ENCODE measurements at places on chromosomes 16 and 17.

DNA sequence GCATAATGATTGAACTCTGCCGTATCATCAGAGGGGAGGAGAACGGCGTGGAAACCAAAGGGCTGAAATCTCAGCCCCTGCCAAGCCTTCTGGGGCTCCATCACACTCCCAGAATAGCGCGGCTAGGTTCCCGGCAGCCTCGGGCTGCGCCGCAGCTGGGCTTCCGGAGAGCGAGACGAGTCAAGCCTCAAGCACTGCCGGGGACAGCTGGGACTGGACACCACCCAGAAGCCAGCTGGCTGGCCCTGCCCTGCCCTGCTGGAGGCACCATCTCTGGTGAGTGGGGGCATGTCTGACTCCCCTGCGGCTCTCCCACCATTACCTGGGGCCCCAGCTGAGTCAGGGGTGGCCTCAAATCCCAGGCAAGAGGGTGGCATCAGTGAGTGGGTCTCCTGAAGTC, 7.2 kb upstream of the GPRC5C start:
- no peak for DNase-seq

GRCh38 chr17:17096438-17097178, 54.4 kb downstream of the MPRIP start:
- no peak for DNase-seq

DNA sequence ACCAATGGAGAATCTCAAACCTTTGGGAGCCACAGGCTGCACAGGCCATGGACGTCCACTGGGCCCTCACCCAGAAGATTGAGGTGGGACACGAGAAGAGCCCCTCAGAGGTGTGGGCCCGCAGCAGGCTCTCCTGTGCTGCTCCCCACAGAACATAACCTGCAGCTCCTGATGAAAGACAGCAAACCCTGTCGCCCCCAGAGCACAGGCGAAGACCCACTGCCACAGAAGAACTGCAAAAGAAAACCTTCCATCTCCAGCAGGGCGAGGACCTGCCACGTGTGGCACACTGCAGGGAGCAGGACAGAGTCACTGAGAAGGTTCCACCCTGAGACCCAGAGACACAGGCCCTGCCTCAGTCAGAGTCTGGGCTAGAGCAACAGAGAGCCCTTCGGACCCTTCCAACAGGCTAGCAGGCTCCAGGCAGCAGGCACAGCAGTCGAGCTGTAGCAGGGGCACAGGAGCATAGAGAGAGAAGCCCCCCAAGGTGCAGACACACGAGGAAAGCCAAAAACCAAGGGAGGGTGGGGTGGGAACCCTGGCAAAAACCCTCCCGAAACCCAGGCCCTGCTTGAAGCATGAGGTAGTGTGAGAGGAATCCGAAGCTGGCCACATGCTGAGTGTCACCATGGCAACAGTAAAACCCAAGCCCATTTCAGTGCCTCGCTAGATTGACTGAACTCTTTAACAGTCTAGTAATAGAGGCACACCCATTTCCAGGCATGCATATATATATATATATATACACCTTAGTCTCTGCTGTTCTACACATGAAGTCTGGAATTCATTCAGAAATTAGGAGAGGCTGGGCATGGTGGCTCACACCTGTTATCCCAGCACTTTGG, 60.0 kb upstream of the CHMP6 start:
- no peak for DNase-seq

GRCh38 chr16:27595475-27595874, 45.5 kb downstream of the KATNIP start:
- no peak for DNase-seq

GRCh38 chr16:47059991-47060390, 83.8 kb downstream of the NETO2 start:
- no peak for DNase-seq

DNA sequence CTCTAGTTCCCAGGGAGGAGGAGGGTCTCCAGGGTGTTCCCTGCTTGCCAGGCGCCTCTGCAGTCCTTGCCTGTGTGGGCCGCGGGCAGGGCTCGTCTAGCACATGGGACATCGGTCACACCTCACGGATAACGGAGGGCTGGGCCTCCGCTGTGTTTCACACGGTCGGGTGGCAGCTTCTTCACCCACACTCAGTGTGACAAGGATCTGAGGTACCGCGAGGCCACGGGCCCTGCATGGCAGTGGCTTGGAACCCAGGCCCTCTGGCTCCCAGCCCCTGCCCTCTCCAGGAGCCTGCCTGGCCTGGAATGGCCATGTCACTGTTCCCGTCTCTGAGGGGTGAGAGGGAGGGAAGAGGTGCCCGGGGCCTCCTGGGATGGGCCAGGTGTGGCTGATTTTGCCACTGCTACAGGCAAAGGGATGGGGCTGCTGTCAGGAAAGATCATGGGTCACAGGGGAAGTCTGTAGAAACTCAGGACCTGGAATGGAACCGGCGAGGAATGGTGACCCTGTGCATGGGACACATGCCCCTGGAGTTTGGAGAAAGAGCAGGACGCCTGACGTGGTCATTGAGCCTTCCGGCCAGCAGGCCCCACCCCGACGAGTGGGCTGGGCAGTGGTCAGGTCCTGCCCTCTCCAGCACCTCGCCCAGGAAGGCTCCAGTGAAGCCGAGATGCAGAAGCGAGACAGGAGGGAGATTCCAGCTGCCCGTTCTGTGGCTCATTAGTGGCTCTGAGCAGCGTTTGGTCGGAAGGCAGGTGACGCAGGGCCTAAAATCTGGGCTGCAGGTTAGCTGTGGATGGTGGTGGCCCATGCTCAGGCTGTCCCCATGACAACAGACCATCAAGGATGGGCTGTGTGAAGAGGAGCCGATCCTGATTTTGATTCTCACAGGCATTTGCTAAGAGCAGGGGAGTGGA, 76.5 kb upstream of the GSE1 start:
- DNase-seq: no peak

DNA sequence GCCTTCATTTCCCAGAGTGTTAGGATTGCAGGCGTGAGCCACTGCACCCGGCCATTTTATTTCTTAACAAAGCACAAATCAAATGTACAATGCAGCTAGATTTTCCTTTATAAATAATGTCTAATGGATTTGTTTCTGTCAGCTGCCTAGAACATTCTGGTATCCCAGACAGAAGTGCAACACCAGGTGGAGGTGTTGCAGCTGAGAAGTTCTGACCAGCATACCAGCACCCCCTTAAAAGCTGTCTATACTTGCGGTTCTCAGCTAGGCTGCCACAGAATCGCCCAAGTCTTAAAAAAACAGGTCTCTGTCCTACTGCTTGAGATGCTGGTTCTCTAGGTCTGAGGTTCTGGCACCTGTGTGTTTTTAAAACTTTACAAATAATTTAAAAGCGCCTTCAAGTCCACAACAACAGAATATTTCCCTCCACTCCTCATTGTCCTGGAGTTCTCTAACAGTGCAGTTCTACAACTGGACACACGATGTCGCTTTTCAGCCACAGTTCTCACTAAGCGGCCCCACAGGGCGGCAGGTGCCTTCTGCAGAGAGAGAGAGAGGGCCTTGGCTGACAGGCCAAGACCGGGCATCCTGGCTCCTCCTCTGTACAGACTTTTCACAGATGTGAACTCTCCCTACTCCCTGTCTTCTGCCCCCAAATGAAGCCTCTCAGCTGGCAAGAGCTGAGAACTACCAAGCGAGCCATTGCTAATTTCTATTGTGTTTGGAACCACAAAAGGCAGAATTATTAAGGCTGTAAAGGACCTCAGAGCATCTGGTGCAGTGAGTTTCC, 32.6 kb upstream of the MEOX1 start:
- peak; percentile 74 for DNase-seq

DNA sequence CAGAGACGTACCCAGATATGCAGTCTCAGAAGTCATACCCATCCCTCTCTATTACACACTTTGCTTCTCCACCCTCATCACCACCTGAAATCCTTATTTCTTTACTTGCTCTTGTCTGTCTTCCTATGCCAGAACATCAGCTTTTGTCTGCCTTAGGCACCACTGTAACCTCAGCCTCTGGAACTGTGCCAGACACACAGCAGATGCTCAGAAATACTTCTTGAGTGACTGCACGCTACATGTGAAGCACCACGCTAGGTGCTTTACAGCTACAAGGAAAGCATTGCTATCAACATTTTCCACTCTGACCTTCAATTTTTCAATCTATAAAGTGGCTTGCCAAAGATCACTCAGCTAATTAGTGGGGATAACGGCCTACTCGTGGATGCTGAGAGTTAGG, 226.8 kb downstream of the CHD9NB start:
- no peak for DNase-seq

DNA sequence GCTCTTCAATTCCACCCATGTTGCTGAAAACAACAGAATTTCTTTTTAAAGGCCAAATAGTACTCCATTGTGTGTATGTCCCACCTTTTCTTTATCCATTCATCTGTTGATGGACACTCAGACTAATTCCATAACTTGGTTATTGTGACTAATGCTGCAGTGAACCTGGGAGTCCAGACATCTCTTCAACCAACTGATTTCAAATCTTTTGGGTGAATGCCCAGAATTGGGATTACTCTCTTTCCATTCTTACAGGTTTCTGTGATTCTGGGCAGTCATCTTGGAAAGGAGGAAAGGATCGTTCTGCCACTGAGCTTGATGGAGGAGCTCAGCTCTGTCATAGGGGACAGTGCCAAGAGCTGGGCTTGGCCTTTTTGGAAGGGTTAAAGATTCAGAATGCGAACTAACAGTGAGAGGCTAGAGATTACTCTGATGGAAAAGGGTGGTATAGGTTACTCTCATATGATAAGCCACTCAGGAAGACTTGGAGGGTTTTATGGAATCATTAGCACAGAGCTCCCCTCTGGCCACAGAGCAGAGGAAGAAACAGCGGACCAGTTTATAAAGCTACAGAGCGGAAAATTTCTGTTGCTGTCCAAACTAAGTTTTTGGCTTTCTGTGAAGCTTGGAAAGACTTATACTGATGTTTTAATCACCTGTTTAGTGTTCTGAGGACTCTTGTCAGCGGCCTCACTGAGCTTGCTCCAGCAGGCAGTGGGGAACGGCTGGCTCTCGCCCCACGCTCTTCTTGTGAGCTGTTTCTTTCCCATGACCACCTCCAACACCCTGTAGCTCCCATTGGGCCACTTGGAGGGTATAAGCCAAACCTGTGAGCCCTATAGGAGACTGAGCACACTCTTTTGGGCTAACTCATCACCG, 48.3 kb downstream of the HIC1 start:
- no peak for DNase-seq

GRCh38 chr16:8665529-8665928, 8.9 kb upstream of the ABAT start:
- no peak for DNase-seq

- DNase-seq: no peak
Measured at GRCh38 chr16:70736465-70737376, 50.9 kb upstream of the MTSS2 start.

- no peak for DNase-seq
Measured at GRCh38 chr17:81717766-81718089, 5.6 kb downstream of the SLC25A10 start.

- DNase-seq: no peak
Measured at GRCh38 chr17:62658136-62658920, 30.9 kb downstream of the MRC2 start.

- peak; percentile 36 for DNase-seq
Measured at GRCh38 chr17:8192070-8192815, 2.3 kb upstream of the BORCS6 start.

GRCh38 chr17:17732444-17732843, 51.2 kb downstream of the RAI1 start:
- DNase-seq: no peak

GRCh38 chr16:49016461-49016860, 265.2 kb downstream of the CBLN1 start:
- DNase-seq: no peak

DNA sequence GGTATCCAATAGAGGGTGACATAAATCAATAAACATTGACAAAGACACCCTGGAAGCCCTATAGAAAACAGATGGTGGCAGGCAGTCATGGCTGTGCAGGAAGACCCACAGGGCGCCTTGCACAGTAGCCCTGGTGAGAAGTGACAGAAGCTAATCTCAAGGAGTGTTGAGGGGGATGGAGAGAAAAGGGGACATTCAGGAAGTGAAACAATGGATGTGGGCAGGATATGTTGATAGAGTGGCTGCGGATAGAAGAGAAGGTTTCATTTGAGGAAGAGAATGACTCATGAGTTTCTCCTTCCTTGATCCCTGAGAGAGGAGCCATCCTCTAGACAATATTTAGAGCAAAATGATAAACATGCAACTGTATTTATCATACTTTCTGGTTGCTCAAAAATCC, 468.8 kb upstream of the HSBP1 start:
- DNase-seq: no peak

- no peak for DNase-seq
Measured at GRCh38 chr16:30569746-30570635, 1.5 kb downstream of the ZNF688 start.

- no peak for DNase-seq
Measured at GRCh38 chr17:79408251-79408650, 202.6 kb downstream of the RBFOX3 start.

- DNase-seq: no peak
Measured at GRCh38 chr16:49629851-49630250, 226.1 kb downstream of the ZNF423 start.

- no peak for DNase-seq
Measured at GRCh38 chr16:48180868-48181480, 25.2 kb upstream of the ABCC12 start.

DNA sequence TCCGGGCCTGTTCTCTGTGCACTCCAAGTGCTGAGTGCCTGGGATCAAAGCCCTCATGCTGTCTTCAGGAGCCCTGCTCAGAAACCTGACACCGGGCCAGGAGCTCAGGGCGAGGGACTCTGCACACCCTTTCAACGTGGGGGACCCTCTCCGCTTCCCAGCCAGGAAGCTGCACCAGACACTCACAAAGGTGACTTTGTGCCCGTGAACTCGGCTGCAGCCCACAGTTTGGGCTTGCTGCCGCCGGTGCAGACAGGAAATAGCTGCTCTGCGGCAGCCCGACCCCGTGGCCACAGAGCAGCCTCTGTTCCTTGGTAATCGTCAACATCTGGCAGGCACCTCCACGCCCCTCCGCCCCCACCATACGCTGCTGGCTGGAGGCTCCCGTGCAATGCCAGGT, 93.4 kb upstream of the METRNL start:
- DNase-seq: peak; percentile 42

GRCh38 chr17:29451121-29451742, 61.1 kb downstream of the TAOK1 start:
- DNase-seq: no peak

DNA sequence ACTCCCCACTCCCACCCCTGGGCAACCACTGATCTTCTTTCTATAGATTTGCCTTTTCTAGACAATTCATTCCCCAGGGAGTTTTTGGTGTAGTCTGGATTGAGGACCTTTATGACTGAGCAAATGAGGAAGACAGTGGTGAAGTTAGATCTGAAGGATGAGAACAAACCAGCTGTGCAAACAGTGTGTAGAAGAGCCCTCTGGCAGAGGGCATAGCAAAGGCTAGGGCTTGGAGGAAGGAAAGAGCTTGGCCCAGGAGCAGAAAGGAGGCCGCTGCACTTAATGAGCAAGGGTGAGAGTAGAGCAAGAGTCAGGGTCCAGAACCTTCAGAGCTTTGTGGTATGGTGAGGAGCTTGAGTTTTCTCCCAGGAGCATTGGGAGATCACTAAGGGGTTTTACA, 352.7 kb downstream of the CA10 start:
- DNase-seq: no peak

DNA sequence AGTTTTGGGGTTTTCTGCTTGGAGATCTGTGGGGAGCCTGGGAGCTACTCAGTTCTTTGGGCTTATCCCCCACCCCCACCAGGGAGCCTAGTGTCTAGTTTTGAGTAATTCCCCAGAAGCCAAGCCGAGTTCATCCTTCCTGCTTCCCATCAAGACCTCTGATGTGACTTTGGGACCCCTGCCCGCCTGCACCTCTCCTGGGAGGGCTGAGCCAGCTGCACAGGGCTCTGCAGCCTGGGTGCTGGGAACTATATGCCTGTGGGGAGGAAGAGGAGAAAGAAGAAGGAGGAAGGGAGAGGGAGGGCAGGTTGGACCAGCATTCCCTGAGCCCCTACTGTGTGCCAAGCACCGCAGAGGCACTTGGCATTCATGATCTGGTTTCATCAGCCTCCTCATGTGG, 178.9 kb downstream of the TMEM132E start:
- no peak for DNase-seq
